ENCODE measurements at places on chromosomes 11 and 22.

- no peak for DNase-seq
Observed at GRCh38 chr22:50306753-50307749, at the start of gene PLXNB2. TSS of gene PLXNB2 (minus strand) at chr22:50307646. CDS start at chr22:50290584, 17,062 bp downstream.

DNA sequence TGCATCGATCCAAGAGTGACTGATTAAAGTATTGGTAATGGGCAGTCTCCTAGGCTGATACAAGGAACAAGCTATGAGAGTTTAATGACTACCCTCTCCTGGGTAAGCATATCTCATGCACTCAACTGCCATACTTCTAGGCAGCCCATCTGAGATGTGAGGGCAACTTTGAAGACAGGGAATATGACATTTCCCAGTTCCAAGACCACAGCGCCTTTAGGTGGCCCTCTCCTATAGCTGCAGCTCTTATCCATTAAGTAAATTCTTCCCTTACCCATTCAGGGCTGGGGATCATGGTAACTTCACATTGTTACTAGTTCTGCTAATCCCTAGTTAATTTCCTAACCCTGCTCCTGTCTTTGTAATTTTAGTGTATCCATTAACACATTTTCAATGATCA, 157.3 kb upstream of the CTSC start:
- no peak for DNase-seq

DNA sequence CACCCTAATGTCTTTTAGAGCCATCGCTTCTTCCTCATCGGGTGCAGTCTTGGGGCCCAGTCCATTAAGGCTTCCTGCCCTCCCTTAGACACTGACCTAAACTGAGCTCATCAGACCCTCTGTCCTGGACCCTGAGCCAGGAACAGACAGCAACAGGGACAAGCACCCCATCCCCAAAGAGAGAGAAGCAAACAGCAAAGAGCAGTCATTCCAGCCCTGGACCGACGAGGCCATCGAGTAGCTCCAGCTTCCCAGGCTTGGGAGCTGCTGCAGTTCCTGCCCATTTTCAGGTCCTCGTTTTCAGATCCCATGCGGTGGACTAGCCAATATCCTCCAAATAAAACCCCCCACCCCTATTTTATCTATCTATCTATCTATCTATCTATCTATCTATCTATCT, 25.8 kb upstream of the CACNG2 start:
- no peak for DNase-seq

GRCh38 chr11:41579546-41579945, 120.1 kb upstream of the LRRC4C start:
- DNase-seq, result no peak

- DNase-seq, result no peak
Observed at GRCh38 chr11:68652683-68653156, 31.6 kb upstream of the GAL start.

DNA sequence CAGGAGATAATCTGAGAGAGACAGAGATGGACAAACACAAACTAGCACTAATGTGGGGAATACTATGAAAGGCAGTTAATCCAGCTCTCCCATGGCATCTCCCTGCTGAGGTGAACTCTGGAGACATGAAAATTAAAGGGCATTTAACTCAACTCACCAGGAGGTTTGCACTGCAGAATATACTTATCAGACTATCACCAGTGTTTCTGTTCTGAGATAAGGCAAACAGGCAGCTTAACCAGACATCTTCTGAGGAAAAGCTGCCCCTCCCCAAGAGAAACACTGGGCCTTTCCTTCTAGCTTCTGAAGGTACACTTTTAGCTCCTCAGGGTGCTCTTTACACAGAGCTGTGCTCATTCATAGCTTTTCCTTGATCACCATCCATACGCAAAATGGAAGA, 85.5 kb downstream of the AMBRA1 start:
- no peak for DNase-seq

DNA sequence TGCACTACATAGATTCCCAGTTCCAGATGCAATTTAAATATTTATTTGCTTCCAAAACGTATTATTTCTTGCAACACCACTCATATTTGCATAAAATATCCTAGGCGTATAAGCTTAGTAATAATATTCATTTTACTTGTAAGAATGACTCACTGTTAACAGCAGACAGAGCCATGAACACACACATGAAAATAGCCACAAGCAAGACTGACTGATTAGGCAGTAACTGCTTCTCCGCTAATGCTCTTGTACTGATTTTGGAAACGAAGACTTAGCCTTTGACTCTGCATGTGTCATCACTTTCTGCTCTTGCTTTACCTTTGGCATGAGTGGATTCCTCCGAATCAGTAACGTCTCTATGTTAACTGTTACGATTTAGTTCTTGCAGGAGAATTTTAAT, 6.0 kb downstream of the OR10Q1 start:
- DNase-seq, result no peak

DNA sequence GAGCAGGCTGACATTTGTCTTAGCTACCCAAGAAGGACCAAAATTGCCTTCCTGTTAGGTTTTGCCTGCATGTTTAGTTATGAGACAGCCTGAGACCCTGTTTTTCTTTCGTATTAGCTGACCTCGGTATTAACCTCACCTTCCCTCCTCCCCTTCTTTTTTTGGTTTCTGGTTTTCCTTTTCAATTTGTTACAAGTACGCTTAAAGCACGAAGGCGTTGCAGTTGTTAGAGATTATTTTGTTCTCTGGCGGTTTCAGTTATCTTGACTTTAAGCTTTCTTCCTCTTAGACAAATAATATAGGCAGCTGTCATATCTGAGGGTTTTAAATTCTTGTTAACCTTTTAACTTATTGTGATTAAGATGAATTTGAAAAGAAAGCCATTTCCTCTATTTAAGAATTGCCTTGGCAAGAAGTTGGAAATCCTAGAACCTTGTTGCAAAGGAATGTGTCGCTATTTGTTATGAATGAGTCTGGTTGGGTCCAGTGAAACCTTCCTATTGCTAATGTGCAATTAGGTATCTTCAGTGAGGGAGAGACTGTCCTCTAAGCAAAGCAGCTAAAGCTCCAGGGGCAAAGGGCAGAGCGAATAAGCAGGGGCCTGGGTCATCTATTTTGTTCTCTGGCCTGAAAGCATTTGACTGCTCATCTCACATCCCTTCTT, 45.7 kb downstream of the PACS1 start:
- no peak for DNase-seq

DNA sequence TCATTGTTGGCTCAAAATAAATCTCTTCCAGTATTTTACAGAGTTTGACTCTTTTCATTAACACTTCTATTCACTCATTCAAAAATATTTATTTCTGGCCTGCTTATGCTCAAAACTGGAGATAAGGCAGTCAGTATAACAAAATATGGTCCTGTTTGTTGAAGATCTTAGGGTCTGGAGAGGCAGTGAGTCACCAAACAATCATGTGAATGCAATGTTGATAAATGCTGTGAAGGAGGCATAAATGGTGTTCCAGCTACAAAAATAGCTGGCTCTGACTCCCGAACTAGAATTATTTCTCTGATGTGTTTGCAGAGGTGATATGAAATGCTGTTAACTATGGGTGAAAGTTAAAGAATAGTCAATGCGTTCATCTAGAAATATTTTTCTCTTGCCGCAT, 390.6 kb downstream of the AASDHPPT start:
- no peak for DNase-seq

DNA sequence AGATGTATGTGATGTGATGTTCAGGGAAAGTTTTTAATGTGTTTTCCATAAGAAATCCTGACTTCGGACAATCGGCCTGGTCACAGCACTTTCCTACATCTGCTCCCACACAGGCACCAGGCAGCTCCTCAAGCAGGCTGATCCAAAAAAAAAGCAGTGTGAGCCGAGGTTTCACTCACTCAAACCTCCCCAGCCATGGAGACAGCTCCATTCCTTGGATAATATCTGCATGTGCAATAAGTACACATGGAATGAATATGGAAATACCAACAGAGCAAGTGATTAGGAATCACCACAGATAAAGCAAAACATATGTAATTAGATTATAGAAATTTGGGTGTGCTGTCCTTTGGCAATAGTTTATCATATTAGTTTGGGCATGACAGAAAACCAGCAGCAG, 88.8 kb upstream of the API5 start:
- DNase-seq, result no peak
